IMR-90 (cell line): ENCODE measurements at places on chromosomes 5 and 9.

DNA sequence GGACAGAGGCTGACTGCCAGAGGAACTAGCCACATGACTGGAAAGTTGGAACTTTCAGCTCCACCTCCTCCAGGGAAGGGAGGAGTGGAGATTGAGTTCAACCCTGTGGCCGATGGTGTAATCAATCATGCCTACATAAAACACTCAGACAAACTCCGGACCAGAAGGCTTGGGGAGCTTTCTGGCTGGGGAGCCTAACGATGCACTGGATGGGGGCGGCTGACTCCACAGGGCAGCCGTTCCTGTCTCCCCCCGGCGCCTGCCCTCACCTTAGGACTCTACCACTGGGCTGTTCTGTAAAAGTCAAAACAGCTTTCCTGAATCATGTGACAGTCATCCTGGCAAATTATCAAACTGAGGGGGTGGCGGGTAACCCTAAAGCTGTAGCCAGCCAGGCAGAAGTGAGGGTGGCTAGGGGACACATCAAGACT lies 58.0 kb downstream of the GOLM1 start:
- DNase-seq, result peak; percentile 61
- no peaks in the 10 kb centered on the region for H3K27me3 ChIP-seq
- no peak overlapping the region for H3K27ac ChIP-seq
- peaks cover 4% of the 10 kb centered on the region; the same call in 1 of the 2 replicates for H3K36me3 ChIP-seq
- H3K4me3 ChIP-seq, result no peak overlapping the region

- no peaks in the 10 kb centered on the region for H3K27me3 ChIP-seq
- no peak for DNase-seq
- H3K4me3 ChIP-seq, result no peak overlapping the region
- H3K36me3 ChIP-seq, result no peaks in the 10 kb centered on the region
- no peaks in the 10 kb centered on the region for H3K4me1 ChIP-seq
- H3K27ac ChIP-seq, result no peak overlapping the region
Observed at GRCh38 chr9:118609355-118610044, 759.7 kb downstream of the BRINP1 start.

DNA sequence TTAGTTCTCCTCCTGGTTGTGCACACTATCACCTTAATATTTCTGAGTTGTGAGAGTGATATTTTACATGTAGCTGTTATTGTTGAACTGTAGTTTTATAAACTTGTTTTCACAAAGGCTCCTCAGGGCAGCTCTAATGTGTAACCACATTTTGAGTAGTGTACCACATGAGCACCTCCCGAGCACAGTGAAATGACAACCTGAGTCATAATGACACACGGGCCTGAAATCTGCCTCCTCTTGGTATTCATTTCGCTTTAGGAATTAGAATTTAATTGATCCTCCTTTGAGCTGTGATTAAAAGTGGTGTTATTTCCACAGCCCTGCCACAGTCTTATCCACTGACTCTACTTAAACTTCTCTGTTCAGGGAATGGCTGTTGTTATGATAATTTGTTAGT lies 7.9 kb downstream of the MTRR start:
- H3K4me1 ChIP-seq, result peaks cover 8% of the 10 kb centered on the region; the same call in 1 of the 2 replicates
- H3K27me3 ChIP-seq, result no peaks in the 10 kb centered on the region
- no peak overlapping the region for H3K4me3 ChIP-seq
- peaks cover 19% of the 10 kb centered on the region for H3K36me3 ChIP-seq

GRCh38 chr9:125513668-125514413 lies 193.2 kb downstream of the MAPKAP1 start:
- peaks cover 18% of the 10 kb centered on the region for H3K4me1 ChIP-seq
- peak; percentile 81 for DNase-seq
- H3K27me3 ChIP-seq, result no peaks in the 10 kb centered on the region
- H3K4me3 ChIP-seq, result peak overlapping the region; percentile 19; the same call in 1 of the 2 replicates
- H3K36me3 ChIP-seq, result no peaks in the 10 kb centered on the region

DNA sequence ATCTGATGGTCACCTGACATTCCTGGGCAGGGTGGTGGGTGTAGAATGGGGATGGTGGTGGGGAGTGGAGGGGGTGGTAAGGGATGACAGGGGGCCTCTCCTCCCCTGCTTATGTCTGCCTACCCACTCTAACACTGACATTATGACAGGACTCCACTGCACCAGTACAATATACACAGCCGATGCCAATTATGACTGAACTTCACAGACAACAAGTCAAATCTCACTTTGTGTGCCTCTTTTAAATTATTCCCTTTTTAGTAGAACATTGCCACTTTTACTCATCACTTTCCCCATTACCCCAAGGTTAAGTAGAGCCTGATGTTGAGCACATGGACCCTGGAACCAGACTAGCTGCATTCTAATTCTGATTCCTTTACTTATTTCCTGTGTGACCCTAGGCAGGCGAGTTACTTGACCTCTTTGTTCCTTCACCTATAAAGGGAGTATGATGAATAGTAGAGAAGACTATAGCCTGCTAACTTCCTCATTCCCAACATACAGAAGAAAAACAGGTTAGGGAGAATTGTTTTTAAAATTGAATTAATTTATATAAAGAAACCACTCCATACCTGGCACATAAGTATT lies 464.7 kb downstream of the DMRT2 start:
- H3K4me3 ChIP-seq, result no peak overlapping the region
- no peaks in the 10 kb centered on the region for H3K27me3 ChIP-seq
- H3K27ac ChIP-seq, result no peak overlapping the region
- DNase-seq, result no peak
- no peaks in the 10 kb centered on the region for H3K36me3 ChIP-seq

- H3K27ac ChIP-seq, result no peak overlapping the region
- peaks cover 51% of the 10 kb centered on the region for H3K27me3 ChIP-seq
- no peak overlapping the region for H3K4me3 ChIP-seq
- H3K36me3 ChIP-seq, result no peaks in the 10 kb centered on the region
- no peak for DNase-seq
- no peaks in the 10 kb centered on the region for H3K4me1 ChIP-seq
Observed at GRCh38 chr9:126295516-126295915, 31.1 kb upstream of the MVB12B start.

GRCh38 chr9:93129691-93130500 lies 4.2 kb downstream of the NINJ1 start:
- H3K4me3 ChIP-seq, result no peak overlapping the region
- no peak overlapping the region for H3K27ac ChIP-seq
- peaks cover 7% of the 10 kb centered on the region for H3K36me3 ChIP-seq
- H3K27me3 ChIP-seq, result no peaks in the 10 kb centered on the region
- H3K4me1 ChIP-seq, result peaks cover 45% of the 10 kb centered on the region

- no peak for DNase-seq
- H3K27ac ChIP-seq, result no peak overlapping the region
- no peaks in the 10 kb centered on the region for H3K4me1 ChIP-seq
- no peaks in the 10 kb centered on the region for H3K36me3 ChIP-seq
Observed at GRCh38 chr9:135246248-135247205, 159.1 kb downstream of the OLFM1 start.

DNA sequence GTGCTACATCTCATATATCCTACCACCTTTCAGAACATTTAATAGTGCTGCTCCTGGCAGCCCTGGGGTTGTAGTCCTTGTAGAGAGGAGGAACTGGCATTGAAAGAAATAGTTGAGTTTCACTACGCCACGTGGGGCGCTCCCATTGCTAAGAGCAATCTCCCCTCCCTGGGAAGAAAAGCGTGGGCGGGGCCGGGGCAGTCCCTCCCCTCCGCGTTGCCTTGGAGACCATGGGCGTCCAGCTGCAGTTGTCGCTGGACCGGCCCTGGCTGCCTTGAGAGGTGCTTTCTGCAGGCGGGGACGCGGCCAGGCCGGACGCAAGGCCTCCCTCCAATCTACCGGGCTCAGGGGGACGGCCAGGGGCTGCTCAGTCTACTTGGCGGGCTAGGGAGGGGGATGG lies 368 bp upstream of the CCDC180 start:
- no peaks in the 10 kb centered on the region for H3K27me3 ChIP-seq
- no peak overlapping the region for H3K27ac ChIP-seq
- H3K36me3 ChIP-seq, result no peaks in the 10 kb centered on the region
- H3K4me3 ChIP-seq, result no peak overlapping the region

DNA sequence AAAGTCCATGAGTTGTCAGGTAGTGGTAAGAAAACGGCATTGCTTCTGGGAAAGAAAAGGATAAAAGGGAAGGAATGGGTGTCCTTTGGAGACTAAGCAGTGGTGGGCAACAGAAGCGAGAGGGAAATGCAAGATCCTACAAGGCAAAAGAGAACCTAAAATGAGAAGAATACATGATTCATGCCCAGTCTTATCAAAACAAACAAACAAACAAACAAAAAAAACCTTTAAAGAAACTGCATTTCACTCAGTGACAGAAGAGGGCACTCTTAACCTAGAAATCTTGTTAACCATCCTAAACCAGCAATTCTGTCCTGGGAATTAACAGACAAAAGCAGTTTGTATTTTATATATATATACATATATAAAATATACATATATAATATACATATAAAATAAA lies 88.5 kb downstream of the SUSD1 start:
- no peak overlapping the region for H3K27ac ChIP-seq
- 0 out of 2 replicates have a peak, but pooled peaks cover 2% of the 10 kb centered on the region for H3K4me1 ChIP-seq
- no peak overlapping the region for H3K4me3 ChIP-seq
- no peaks in the 10 kb centered on the region for H3K36me3 ChIP-seq
- H3K27me3 ChIP-seq, result no peaks in the 10 kb centered on the region

DNA sequence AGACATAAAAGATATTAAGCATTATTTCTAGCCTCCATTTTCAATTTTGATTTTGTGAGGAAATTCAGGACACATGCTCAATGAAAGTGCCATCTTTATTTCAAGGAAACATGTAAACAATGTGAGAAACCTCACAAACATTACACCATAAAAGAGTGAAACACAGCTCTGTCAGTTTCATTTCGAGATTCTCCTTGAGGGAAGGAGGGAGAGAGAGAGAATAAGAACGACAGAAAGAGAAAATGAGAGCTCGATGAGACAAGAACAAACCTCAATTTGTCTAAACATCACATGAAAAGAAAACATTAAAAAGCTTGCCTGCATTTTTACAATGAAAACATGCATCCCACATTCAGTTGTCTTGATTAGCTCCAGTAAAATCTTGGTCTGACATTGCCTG lies 553.5 kb upstream of the MEF2C start:
- H3K27ac ChIP-seq, result no peak overlapping the region
- no peaks in the 10 kb centered on the region for H3K4me1 ChIP-seq
- no peaks in the 10 kb centered on the region for H3K36me3 ChIP-seq
- no peak overlapping the region for H3K4me3 ChIP-seq
- no peaks in the 10 kb centered on the region for H3K27me3 ChIP-seq

DNA sequence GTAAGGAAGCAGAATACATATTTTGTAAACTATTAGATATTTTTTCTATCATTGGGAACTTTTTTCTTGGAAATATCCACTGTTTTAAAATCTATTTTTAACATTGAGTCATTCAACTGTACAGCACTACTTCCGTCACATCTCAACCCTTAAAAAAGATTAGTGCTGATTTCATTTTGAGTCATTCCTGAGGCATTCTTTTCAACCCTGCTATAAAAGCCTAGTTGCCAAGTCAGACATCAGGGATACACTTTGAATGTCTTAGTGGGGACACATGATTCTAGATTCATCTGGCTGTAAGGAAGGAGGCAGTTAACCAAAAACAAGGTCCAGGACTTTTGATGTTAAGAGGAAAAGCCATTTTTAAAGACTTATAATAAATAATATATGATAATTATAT lies 160.9 kb downstream of the GIN1 start:
- peak; percentile 95 for DNase-seq
- peaks cover 4% of the 10 kb centered on the region for H3K36me3 ChIP-seq
- no peak overlapping the region for H3K4me3 ChIP-seq
- H3K27ac ChIP-seq, result no peak overlapping the region
- peaks cover 4% of the 10 kb centered on the region; the same call in 1 of the 2 replicates for H3K4me1 ChIP-seq
- no peaks in the 10 kb centered on the region for H3K27me3 ChIP-seq

- peak overlapping the region; percentile 31 for H3K27ac ChIP-seq
- H3K27me3 ChIP-seq, result 0 out of 2 replicates have a peak, but pooled peaks cover 1% of the 10 kb centered on the region
- H3K4me1 ChIP-seq, result peaks cover 2% of the 10 kb centered on the region; the same call in 1 of the 2 replicates
- H3K36me3 ChIP-seq, result peaks cover 17% of the 10 kb centered on the region
Observed at GRCh38 chr9:107487521-107488374, 1.8 kb downstream of the KLF4 start.

DNA sequence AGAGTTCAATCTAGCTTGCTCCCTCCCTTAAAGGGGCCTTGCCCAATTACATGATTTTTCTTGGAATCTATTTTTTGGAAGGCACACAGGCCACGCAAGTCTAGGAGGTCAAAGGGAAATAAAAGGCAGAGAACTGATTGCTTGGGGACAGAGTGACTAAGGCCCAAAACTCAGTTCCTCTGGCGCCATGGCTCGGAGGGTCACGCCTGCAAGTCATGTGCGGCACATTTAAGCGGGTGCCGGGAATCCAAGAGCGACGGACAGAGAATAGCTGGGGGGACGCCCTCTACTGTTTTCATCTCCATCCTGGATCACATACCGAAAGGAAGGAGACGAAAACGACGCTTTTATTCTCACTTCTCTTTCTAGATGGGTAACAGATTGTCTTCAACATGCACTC lies 78.6 kb downstream of the FREM1 start:
- no peaks in the 10 kb centered on the region for H3K27me3 ChIP-seq
- no peak overlapping the region for H3K4me3 ChIP-seq
- no peaks in the 10 kb centered on the region for H3K4me1 ChIP-seq
- no peak overlapping the region for H3K27ac ChIP-seq

GRCh38 chr9:7287986-7288385 lies 511.6 kb downstream of the DMAC1 start:
- no peaks in the 10 kb centered on the region for H3K36me3 ChIP-seq
- no peak for DNase-seq
- no peaks in the 10 kb centered on the region for H3K4me1 ChIP-seq
- no peak overlapping the region for H3K4me3 ChIP-seq

DNA sequence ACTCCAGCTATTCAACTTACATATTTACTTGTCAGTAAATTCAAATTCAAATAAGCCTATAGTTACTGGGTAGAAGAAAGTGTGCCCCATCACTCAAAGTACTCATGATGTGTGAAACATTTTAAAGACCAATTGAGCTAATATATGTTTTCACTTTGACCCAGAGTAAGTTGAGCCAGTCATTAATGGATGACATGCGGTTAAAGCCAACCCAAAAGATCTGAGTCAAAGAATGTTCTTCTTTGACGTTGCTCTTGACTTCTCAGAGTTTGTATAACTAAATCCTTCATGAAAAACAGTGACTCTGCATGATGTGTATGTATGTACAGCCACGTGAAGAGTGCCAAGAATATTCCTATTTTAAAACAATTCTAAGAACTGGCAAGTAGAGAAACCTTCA lies 237.4 kb downstream of the NR2F1-AS1 start:
- H3K27ac ChIP-seq, result no peak overlapping the region
- DNase-seq, result peak; percentile 84
- H3K36me3 ChIP-seq, result no peaks in the 10 kb centered on the region
- H3K4me3 ChIP-seq, result no peak overlapping the region

DNA sequence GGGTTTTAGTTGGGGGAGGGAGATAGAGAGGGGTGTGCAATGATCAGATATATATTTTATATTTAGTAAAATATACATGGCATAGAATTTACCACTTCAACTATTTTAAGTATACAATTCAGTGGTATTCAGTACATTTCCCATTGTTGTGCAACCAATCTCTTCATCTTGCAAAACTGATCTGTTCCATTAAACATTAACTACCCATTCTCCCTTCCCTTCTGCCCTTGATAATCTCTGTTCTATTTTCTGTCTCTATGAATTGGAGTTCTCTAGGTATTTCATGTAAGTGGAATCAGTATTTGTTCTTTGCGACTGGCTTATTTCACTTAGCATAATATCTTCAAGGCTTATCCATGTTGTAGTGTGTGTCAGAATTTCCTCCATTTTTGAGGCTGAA lies 38.6 kb downstream of the TGFBI start:
- H3K4me3 ChIP-seq, result no peak overlapping the region
- H3K4me1 ChIP-seq, result peaks cover 5% of the 10 kb centered on the region
- H3K36me3 ChIP-seq, result peaks cover 58% of the 10 kb centered on the region
- no peak overlapping the region for H3K27ac ChIP-seq
- no peaks in the 10 kb centered on the region for H3K27me3 ChIP-seq
